NCI-H345 (cell line): ENCODE measurements at places on chromosomes 4 and X.
A peak's percentile ranks its signal among the peaks of the same experiment; 100 is the strongest.

DNA sequence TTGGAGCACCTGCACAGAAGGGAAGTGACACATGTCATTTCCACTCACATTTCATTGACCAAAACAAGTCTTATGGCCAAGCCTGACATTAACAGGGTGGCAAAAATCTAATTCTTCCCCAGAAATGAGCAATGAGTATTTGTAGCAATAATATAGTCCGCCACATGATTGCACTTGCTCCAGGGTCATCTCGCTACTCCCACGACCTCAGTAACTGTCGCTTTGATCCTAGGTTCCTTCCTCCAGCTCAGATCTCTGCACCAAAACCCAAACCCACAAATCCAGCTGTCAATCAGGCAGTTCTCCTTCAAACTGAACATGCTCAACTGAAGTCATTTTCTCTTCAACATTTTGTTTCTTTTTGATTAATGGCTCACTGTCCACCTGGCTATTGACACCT lies 25.2 kb upstream of the PTTG2 start:
- DNase-seq = no peak

GRCh38 chrX:16524316-16524715 lies 125.6 kb upstream of the S100G start:
- no peak for DNase-seq

DNA sequence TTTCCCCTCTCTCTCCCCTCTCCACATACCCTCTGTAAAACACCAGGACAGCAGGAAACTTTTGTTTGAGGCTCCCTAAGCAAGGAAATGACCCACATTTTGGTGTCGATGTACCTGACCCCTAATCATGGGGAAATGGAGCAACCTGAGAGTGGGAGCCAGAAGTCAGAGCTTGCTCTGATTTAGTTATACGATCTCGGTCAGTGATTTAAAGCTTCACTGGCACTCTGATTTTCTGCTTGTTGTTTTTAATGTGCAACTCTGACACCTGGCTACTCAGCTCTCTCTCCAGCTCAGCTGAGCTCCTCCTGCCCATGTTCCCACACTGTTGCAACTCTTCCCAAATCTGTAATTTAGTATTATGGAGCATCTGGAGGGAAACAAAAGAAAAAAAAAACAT lies 408.6 kb downstream of the ADAM29 start:
- no peak for DNase-seq

- no peak for DNase-seq
These were observed 378.6 kb downstream of the UNC5C start for GRCh38 chr4:95170176-95170575.

GRCh38 chr4:119034276-119035008 lies 101.2 kb upstream of the MYOZ2 start:
- no peak for DNase-seq

DNA sequence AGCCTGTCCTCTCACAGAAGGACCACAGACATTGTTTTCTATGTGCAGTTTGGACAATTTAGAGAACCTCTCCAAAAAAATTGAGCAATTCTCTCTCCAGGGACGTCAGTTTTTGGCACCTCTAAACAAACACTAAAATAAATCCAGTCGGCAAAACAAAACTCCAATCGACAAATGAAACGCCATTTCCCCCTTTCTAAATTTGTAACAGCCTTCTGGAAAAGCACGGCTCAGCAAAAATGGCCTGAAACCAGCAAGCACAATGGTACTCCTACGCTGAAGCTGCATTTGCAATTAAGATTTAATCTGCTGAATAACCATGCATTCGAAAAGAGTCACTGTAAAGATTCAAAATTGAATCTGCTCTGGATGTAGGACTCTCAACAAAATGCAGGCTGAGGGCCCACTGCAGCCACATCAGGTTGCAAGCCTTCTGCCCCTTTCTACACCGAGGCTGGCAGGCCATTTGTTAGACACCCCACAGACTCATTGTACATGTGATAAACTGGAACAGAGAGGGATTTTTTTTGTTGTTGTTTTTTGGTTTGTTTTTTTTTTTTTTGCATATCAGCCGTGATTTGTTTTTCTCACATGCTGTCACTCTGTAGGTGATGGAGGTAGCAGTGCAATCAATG lies 79.9 kb upstream of the MAP3K15 start:
- no peak for DNase-seq

DNA sequence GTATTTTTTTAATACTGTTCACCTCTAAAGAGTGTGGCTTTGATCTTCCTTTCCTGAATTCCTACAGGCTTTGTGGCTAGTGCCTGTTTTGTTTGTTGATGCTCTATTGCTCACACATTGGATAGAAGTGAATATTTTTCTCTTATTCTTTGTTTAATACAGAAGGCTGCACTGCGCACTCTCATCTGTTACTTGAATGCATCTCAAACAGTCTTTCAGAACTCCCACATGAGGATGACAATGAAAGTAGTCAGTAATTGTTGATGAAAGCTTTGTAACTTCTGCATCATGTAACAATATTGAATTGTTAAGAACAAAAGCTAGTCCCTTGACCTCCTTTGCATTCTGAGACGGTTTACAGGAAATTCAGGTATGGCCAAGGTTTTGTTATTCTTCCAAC lies 29.1 kb upstream of the GALNT7 start:
- DNase-seq = no peak

DNA sequence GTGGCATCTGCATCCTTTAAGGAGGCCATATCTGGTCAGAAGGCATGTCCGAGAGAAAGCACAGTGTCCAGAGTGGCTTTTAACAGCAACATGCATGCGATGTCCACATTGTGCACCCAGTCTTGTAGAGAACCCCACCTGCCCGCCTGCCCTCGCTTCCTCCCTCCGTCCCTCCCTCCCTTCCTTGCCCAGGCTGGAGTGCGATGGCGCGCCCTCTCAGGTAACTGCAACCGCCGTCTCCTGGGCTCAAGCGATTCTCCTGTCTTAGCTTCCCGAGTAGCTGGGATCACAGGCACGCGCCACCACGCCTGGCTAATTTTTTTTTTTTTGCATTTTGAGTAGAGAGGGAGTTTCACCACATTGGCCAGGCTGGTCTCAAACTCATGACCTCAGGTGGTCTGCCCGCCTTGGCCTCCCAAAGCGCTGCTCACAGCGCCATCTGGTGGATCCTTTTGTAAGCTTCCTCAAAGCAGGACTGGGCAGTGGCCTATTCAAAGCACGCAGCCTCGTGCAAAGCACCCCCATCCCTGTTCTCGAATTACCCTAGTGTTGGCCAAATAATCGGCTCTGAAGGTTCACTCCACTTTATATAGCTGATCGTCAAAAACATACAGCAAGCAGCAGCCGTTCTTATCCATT lies 15.0 kb downstream of the BRCC3 start:
- peak; percentile 3 for DNase-seq

GRCh38 chr4:87185146-87185870 lies 35.1 kb downstream of the KLHL8 start:
- DNase-seq = no peak

- DNase-seq = no peak
These were observed 432.8 kb upstream of the FMR1 start for GRCh38 chrX:147478899-147479298.

DNA sequence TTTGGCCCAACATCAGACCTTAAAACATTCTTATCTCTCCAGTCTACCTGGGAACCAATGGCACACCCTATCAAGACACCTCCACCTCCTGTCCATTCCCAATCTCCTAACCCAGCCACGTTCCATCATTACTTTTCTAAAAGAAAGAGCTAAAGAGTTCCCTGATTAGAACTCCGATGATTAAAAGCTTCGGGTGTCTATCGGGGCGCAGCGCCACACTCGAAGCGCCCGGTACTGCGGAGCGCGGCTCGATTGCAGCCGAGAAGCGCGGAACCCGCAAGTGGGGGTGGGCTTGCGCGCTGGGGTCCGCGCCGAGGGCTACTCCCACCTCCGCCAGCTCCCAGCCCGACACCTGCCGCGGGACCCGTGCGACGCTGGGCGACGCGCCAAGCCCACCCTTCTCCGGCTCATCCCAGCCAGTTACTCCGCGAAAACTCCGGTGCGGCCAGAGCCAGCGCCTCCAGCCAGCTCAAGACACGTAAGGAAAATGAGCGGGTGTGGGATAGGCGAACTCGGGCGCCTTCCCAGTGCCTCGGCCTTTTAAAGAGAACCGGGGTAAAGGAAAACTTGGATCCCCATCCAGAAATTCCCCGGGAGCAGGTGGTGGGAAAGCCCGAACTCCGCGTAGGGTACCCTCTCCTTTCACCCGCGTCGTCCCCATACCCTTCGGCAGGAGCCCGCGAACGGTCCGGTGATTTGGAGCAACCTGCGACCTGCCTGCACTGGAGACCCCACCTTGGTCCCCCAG lies 593 bp downstream of the NPY1R start:
- DNase-seq = no peak

GRCh38 chr4:168794092-168794707 lies 215.9 kb downstream of the CBR4 start:
- DNase-seq = no peak

DNA sequence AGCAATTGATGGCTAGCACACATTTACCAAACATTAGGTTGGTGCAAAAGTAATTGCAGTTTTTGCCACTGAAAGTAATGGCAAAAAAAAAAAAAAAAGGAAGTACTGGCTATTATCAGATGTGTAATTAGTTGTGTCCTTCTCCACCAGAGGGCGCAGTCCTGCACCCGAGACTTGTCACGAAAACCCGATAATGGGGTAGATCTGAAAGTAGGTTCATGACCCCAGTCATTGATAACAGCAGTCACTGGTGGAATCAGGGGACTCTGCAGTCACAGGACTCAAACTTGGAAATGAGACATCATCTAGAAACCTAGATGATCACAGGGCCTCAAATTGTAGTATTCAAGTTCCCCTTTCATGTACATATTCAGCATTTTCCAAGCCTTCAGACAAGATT lies 13.1 kb upstream of the ACOT9 start:
- peak; percentile 48 for DNase-seq

DNA sequence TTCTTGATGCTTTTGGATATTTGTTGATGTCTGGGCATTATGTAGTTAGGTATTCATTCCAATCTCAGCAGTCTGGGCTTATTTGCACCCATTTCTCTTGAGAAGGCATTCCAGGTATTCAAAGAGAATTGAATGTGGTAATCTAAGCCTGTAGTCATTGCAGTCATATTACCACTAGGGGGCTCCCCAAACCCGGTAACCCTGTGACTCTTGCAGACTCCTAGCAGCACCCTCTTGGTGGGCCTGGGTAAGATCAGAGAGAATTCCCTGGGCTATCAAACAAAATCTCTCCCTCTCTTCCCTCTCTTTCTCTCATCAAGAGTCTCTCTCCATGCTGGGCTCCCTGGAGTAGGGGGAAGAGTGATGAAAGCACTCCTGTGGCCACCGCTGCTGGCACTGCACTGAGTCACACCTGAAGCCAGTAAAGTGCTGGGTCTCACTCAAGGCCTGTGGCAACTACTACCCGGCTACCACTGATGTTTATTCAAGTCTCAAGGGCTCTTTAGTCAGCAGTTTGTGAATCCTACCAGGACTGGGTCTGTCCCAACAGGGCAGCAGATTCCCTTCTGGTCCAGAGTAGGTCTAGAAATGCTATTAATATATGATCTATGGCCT lies 187.7 kb upstream of the NUDT10 start:
- peak; percentile 8 for DNase-seq

- no peak for DNase-seq
These were observed 425.9 kb downstream of the RPA4 start for GRCh38 chrX:97309487-97310116.

DNA sequence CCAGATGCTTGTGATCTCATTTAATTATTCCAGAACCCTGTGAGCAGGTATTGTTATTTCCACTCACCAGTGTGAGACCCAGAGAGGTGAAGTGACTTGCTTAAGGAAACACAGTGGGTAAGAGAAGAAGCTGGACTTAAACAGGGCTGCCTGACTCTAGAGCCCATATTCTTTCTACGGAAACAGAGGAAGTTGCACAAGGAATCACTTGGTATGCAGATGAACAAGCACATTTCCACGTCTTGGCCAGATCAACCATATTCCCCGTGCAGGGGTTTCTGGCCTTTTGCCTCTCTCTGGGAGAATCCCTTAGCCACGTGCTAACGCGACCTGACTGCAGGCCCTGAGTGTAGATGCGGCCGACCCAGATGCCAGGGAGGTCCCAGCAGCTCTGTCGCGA lies 195.5 kb upstream of the ATP6AP2 start:
- DNase-seq = no peak

- DNase-seq = no peak
These were observed 67.7 kb upstream of the FAM9A start for GRCh38 chrX:8868906-8869305.

GRCh38 chrX:119602701-119603255 lies 3.4 kb downstream of the NKRF start:
- DNase-seq = no peak

- no peak for DNase-seq
These were observed 476.9 kb upstream of the NWD2 start for GRCh38 chr4:36767596-36767995.

- peak; percentile 21 for DNase-seq
These were observed 93.4 kb downstream of the TENT5D start for GRCh38 chrX:80513625-80514024.

GRCh38 chrX:91311969-91312368 lies 122.7 kb upstream of the PABPC5 start:
- DNase-seq = no peak

DNA sequence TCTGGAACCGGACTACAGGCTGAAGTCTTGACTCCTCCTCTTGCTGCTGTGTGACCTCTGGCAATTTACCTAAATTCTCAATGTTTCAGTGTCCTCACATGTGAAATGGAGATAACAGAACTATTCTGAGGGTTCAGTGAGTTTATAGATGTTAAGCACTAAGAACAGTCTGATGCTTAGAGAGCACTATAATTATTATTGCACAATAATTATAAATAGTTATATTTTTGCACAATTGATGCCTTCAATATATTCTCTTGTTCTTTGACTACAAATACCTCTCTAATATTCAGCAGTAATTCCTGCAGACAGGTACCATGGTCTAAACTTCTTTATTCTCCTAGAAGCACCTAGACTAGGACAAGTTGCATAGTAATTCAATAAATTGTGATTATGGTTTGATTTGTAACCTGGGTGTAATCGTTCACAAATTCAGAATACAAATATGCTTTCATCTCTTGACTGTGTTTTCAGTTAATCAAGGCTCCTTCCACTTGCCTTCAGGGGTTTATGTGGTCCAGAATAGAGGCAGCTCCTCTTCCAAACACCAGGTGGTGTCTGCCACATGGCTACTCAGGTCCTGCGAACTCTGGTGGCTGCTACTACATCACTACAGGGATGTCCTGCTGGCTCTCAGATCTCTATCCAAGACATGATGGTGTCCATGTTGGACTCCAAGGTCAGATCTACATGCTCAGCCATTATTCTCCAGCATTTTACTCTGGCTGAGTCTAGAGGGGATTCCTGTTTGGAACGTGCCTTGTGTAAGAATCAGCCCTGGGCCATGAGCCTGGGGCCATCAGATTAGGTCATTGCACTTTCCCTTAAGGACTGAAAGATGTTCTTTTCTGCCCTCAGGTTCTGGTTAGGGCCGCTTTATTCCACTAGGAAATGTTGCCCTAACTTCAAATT lies 103.4 kb downstream of the QRFPR start:
- no peak for DNase-seq

DNA sequence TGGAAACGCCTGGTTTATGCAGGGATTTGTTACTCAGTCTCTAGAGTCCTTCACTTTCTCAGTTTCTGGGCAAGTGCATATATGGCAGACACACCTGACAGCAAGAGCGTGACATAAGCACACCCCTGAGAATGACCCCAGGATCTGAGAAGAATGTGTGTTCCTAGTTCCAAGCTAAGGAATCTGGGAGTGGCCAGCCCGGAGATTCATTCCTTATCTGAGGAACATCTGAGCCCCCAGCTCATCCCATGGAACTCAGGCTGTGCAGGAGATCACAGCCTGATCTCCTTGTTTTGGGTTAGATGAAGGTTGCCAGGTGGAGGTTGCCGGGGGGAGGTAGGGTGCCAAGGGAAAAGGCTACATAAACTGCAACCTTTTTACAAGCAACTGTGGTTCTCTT lies 23.8 kb upstream of the KIAA0232 start:
- DNase-seq = no peak

GRCh38 chrX:121579016-121579760 lies 531.8 kb downstream of the GLUD2 start:
- no peak for DNase-seq
